Cardiac septum (tissue), 1 donor: ENCODE measurements at places on chromosomes 12 and 14. TPM values are rescaled to one million over a fixed set of nuclear protein-coding genes. Genes with fewer than 3 reads are reported as not detected.

The LTB4R gene
- 1.8 TPM for total RNA-seq

The HOXC12 gene
- not detected for total RNA-seq

The DNAH10 gene
- total RNA-seq = 0.73 TPM

The NKX2-1 gene
- total RNA-seq = not detected

The TSHR gene
- not detected for total RNA-seq

The CATSPERB gene
- total RNA-seq = 0.97 TPM

The KCNH3 gene
- 0.97 TPM for total RNA-seq

The PSME1 gene
- 61.3 TPM for total RNA-seq

The PRPH gene
- total RNA-seq = 0.38 TPM

The ZNF664 gene
- total RNA-seq = 94.0 TPM

The SERPINA12 gene
- total RNA-seq = not detected

The LRP1-AS gene
- total RNA-seq = not detected

The IFNG gene
- total RNA-seq = not detected
